Iris pigment epithelial cell (primary cell): ENCODE measurements at places on chromosomes 12 and 14.

GRCh38 chr12:119681728-119682638 lies 14.1 kb downstream of the PRKAB1 start:
- DNase-seq, result no peak

DNA sequence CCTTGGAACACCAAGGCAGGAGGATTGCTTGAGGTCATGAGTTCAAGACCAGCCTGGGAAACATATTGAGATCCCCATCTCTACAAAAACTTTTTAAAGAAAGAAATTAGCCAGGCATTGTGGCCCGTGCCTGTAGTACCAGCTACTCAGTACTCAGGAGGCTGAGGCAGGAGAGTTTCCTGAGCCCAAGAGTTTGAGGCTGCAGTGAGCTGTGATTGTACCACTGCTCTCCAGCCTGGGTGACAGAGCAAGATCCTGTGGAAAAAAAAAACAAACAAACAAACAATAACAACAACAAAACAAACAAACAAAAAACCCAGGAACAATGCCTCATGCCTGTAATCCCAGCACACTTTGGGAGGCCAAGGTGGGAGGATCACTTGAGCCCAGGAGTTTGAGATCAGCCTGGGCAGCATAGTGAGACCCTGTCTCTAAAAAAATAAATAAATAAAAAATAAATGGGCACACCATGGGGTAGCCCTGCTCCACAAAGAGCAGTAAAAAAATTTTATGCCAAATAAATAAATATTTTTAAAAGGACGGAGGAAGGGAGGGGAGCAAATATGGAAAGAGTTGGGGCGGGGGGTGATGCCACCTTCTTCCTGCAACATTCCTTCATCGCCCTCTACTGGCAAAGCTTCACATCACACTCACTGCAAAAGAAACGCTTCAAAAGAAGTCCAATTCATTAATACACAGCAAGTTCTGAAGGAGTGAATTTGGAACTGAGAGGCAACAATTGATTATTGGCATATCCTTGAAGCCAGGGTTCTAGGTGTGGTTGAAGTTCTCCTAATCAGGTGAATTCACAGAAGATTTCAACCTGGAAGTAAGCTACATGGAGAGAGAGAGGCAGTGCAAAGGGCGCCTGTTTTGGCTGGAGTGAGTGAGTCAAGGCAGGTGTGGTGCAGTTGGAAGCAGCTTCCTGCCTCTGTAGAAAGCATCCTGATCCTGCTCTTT lies 8.8 kb upstream of the GNPTAB start:
- DNase-seq, result peak; percentile 66

DNA sequence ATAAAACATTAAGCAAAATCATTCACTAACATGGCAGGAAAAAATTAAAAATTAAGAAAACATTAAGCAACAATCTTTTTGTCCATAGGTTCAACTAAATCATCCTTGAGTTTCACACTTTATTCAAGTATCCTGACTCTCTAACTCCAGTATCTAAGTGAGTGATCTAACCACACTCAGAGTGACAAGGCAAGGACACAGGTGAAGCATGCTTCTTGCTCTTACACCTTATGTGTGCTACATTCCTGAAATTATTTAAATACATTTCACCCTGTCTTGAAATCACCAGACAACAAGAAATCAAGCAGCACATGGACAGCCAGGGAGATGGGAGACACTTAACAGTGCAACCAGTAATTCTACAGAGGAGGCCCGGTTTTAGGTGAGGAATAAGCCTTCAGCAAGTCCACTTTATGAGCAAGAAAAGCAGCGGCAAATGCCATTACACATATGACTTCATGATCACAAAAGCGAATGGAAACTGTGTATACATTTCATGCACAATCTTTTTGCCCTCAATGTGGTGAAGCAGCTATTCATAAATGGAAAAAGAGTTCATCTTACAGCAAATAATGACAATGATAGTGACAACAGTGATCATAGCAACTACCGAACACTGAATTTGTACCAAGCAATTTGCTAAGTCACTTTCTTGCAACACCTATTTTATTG lies 37.4 kb downstream of the PHLDA1 start:
- DNase-seq, result no peak

DNA sequence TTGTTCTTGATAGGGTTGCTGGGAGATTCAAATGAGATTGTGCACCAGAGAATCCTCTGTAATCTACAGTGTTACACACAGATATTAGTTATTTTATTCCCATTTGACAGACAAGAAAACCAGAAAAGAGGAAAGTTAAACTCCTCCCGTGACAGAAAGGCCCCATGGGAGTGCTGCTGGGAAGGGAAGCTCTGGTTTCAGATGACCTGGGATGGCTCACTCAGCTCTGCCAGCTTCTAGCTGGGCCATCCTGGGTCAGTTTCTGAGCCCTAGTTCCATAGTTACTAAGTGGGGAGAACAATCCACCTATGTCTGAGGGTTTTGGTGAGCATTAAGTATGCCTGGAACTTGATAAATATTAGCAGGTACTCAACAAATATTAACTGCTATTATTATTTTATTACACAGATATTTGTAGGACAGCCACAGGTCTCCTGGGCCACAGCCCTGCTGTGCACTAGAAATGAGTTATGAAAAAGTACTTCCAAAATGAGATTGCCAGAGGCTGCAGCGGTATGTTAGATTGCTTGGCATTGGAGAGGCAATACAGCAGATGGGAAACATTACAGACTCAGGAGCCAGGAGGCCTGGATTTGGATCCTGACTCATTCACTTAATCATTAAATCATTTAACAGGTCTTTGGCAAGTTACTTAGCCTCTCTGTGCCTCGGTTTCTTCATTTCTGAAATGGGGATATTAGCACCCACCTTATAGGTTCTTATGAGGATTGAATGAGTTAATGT lies 47.1 kb upstream of the STON2 start:
- no peak for DNase-seq

DNA sequence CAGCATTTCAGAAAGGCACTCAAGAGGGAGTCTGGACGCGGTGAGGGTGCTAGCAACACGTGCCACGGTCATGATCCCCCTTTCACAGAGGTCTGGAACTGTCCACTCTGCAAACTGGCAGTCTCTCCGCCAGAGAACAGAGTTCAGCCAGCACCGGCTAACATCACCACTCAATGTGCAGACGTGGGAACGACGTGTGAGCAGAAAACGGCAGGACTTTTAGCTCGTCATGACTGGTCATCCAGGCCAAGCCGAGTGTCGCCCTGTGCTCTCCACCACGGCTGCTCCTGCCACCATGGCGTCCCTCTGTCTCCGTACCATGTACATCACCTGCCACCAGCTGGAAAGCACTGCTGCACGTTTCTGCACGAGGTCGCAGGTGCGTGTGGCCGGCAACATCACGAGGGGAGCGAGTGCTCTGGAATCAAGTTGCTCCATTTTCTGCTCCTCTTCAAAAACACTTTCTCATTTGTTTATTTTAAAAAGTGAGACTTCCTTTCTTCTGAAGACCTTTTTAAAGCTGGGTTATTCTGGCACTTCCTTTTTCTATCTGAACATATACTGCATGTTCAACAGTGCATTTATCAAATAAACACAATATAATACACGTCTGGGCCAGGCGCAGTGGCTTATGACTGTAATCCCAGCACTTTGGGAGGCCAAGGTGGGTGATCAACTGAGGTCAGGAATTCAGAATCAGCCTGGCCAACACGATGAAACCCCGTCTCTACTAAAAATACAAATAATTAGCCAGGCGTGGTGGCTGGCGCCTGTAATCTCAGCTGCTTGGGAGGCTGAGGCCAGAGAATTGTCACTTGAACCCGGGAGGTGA lies 28.0 kb downstream of the SLC15A4 start:
- peak; percentile 15 for DNase-seq

DNA sequence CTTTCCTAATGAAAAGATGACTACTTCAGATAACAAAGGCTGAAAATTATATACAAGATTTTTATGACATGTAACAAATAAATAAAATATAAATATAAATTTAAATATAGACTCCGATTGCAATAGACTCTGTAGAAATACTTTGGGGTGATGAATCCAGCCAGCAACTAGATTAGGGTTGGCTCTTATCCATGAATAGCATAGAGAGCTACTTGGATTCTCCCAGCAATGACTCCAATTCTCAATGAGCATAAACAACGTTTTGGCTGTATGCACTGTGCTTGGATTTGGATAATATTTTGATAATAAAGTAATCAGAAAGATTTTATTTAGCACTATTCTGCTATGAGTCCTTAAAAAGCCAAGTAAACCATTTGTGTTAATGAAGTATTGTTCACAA lies 58.0 kb upstream of the LRFN5 start:
- peak; percentile 28 for DNase-seq

- DNase-seq, result peak; percentile 92
Measured at GRCh38 chr14:101475456-101476257, 85.6 kb upstream of the DIO3 start.

GRCh38 chr12:12976366-12976765 lies 23.7 kb downstream of the HEBP1 start:
- peak; percentile 98 for DNase-seq

DNA sequence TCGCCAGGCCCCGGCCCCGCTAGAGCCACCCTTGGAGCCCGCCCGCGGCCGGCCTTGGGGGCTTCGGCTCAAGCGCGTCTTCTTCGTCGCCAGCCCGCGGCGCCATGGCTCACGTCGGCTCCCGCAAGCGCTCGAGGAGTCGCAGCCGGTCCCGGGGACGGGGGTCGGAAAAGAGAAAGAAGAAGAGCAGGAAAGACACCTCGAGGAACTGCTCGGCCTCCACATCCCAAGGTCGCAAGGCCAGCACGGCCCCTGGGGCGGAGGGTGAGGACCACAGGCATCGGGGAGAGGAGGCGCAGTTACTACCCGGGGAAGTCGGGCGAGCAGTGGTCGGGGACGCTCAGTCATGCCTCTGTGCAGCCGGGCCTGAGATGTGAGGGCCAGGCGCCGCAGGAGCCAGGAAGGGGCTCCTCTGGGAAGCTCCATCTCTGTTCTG lies 573 bp downstream of the ARL6IP4 start:
- DNase-seq, result peak; percentile 44

DNA sequence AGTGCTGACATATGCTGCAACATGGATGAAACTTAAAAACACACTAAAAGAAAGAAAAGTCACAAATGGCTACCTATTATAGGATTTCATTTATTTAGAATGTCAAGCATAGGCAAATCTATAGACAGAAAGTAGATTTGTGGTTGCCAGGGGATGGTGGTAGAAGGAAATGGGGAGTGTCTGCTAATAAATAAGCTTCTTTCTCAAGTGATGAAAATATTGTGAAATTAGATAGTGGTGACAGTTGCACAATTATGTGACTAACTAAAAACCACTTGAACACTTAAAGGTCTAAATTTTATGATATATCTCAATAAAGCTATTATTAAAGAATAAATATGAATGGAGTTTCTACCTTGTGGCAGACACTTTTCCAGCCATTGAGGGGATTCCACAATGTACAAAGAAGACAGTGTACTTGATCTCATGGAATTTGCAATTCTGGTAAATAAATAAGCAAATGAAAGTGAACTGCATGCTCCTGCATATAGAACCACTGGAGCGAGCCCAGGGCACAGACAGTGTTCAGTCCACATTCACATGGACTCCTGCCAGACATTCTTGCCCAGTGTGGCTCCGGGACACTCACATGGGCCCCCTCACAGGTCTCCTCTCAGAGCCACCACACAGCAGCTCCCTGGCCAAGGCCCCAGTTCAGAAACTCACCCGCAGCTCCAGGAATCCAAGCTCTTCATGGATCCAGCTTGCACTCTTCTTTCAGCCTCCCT lies 107.1 kb upstream of the ARID2 start:
- no peak for DNase-seq

GRCh38 chr14:77985211-77985615 lies 185.0 kb upstream of the NRXN3 start:
- peak; percentile 12 for DNase-seq

- DNase-seq, result no peak
Measured at GRCh38 chr14:94702629-94703028, 67.3 kb downstream of the GSC start.

DNA sequence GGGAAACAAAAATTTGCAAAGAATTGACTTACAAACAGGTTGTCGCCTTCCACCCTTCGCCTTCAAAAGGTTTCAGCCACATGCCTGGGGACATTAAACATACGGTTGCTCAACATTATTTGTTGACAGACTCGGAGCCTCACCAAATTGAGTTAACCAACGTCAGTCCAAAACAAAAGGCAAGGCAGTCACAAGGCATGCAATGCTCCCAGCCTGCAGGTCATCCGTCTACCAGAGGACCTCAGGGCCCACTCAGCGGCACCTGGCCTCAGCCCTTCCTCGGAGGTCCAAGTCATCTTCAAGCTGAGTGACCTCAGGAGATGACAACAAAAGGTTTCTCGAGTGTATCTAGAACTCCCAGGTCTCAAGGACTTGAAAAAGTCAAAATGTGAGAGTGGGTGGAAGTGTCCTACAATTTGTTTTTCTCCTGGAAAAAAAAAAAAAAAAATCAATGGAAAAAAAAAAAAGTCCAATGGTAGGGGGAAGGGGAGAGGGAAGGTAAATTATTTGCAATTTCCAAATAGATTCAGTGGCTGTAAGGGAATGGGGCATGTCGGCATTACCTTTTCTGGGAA lies 64.3 kb downstream of the KDM2B start:
- DNase-seq, result no peak

DNA sequence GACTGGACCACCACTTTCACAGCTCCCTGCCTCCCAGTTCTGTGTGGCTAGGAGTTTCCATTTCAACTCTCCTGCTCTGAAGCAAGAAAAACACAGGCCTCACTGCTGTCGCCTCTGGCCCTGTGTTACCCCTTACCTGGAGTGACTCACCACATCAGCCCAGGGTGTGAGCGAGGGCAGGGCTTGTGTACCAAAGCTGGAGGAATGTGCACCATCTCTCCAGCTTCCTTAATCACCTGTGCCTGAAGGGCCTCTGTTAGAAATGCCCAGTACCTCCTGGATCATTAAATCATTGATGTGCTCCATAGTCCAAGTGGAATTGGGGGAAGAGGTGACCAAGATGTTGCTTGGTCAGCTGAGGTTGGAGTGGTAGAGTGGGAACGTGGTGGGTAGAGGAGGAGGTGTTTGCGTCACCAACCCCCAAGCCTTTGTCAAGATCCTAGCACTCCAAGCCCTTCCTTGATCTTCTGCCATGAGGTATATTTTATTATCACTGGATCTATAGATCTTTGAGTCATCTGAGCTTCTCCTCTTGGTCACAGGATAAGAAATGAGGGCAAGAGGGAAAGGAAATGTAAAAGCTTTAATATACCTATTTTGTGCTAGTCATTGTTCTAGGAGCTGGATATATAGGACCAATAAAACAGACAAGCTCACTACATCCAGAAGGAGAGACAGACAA lies 51.3 kb downstream of the SSPN start:
- no peak for DNase-seq

DNA sequence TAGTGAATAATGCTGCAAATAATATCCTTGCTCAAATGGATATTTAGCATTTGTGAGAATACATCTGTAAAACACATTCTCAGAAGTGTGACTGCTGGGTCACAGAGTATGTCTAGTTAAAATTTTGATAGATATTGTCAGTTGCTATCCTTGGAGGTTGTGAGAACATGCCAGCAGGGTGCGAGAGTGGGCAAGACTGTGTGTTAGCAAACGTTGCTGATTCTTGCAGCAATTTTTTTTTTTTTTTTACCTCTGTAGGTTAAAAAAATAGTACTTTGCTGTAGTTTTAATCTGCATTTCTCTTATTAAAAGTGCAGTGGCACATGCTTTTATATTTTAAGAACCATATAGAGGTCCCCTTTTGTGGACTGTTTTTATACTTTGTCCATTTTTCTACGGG lies 4.5 kb upstream of the NYNRIN start:
- no peak for DNase-seq

- no peak for DNase-seq
Measured at GRCh38 chr12:93740751-93741150, 63.6 kb downstream of the CRADD start.
